HCT116 (cell line): ENCODE measurements at places on chromosomes 6 and 20.

DNA sequence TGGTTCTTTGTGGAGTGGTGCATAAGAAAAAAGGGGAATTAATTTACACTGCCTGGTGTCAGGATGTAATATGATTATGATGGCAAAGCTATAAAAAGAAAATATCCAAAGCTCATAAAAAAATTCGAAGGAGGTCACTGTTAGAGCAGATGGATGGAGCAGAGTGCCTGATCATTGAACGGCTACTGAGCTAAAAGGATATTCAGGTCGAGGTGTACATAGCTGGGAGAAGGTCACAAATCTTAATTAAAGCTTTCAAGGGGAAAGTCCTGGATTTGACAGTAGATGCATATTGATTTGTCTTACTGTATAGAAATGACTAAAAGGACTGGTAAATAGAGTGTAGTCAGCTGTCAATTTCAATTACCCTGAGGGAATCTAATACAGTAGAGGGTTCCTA lies 84.4 kb downstream of the PKIB start:
- no peaks in the 10 kb centered on the region for H3K27me3 ChIP-seq
- H3K36me3 ChIP-seq: no peaks in the 10 kb centered on the region
- peaks cover 23% of the 10 kb centered on the region for H3K4me1 ChIP-seq
- peak overlapping the region; percentile 72; the same call in 1 of the 2 replicates for H3K27ac ChIP-seq

DNA sequence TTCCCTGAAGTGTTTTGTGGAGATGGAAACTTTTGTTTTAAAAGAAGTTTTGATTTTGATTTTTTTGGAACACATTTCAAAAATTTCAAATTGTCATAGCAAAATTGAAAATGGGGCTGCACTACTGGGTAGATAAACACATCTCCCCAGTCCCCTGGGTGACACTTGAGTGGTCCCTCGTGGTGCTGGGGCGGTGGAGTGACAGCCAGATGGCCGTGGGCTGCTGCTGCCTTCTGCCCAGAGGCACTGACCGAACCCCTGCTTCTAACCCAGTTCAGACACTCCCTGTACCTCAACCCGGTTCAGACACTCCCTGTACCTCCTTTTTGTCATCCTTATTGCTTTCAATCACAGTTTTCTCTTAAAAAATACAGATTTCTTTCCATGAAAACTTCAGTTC lies 69.9 kb upstream of the SYNJ2 start:
- no peak for DNase-seq
- no peak overlapping the region for H3K27ac ChIP-seq
- no peaks in the 10 kb centered on the region for H3K4me1 ChIP-seq
- no peak overlapping the region for H3K4me3 ChIP-seq
- no peaks in the 10 kb centered on the region for H3K27me3 ChIP-seq

DNA sequence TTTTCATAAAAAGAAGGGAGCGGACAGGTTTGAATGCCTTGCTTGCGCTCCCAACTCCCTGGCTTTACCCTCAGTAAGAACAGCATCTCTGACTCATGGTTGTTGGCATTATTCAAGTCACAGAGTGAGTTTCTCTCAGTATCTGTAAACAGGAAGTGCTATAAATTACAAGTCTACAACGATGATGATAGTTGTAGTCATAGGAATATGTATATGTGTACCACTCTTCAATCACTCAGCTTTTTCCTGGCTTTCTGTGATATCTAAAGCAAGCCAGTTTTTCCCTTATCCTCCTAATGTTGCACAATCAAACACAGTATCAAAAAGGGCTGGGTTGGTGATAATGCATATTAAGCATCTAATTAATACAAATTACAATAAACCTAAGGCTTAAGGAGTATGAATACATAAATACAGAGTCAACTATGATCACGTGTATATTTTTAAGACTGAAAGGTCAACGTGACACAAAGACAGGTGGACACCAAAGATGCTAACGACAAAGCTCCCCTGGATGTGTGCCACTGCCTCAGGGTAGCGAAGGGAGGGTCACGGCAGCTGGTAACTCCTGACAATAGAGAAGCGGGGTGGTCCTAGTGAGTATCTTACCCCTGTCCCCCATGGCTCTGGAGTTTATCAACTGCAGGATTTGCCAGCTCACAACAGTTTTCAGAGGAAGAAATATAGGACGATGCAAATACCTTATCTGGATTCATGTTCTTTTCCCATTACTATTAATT lies 202.8 kb downstream of the BTBD9 start:
- no peak overlapping the region for H3K27ac ChIP-seq
- no peaks in the 10 kb centered on the region for H3K36me3 ChIP-seq
- peak; percentile 22 for DNase-seq
- H3K4me3 ChIP-seq: no peak overlapping the region

DNA sequence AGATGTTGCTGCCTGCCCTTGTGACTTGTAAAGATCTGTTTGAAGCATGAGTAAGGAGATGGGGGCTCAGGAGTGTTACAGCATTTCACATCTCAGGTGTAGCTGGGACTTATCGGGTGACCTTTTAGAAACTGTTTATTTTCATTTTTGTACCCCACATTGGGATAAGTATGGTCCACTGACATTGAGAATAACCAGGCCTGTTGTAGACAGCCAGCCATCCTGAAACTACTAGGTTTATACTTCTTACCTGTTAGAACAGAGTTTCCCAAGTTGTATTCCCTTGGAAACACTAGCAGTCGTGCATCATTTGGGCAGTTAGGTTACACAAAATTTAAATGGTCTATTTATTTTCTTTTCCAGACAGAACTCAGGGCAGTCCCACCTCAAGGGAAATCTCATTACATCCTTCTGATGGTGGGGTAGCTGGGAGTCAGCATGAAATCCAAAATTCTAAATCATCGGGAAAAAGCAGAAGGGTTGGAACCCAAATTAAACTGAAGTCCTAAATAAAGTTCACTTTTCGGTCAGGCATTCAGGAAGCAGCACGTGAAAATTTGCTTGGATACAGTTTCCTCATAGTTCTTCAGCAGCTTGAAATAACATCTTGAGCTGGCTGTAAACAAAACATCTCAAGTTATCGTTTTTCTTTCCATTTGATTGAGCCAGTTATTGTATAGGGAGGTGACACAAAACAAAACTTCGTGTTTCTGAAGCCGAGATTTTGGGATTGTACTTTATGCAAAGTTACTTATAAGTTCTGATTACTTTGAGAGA lies 30.5 kb downstream of the FOXO3 start:
- H3K36me3 ChIP-seq: no peaks in the 10 kb centered on the region
- no peaks in the 10 kb centered on the region for H3K27me3 ChIP-seq
- DNase-seq: no peak
- H3K4me3 ChIP-seq: no peak overlapping the region

GRCh38 chr6:3455147-3455568 lies 1.7 kb downstream of the SLC22A23 start:
- H3K36me3 ChIP-seq: 0 out of 2 replicates have a peak, but pooled peaks cover 3% of the 10 kb centered on the region
- DNase-seq: no peak
- H3K4me3 ChIP-seq: no peak overlapping the region
- no peak overlapping the region for H3K27ac ChIP-seq
- peaks cover 22% of the 10 kb centered on the region for H3K4me1 ChIP-seq
- no peaks in the 10 kb centered on the region for H3K27me3 ChIP-seq

DNA sequence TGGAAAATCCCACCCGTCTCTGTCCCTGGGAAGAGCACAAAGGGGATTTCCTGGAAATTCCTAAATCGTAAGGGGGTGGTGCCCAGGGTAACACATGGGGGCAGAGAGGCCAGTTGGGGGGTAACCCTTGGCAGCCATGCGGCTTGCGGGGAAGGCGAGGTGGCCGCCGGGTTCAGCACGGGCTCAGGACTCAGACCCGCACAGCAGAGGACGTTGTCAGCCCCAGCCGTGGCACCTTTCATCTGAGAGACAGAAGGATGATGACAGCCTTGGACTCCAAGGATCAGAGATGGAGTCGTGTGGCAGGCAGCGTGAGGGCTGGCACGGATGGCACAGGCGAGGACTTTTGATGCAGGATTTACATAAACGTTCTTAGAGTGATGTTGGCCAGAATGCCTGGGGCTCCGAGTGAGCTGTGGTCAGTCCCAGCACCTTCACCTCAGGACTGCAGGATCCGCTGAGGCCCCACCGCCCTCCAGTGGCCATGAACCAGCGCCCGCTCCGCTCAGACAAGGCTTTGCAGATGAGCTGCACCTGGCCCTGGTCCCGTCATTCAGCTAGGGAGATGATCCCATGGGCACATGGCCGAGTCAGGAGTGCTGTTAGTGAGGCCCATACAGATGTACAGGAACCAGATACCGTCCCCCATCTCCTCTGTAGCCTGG lies 190.3 kb downstream of the TAF4 start:
- no peak overlapping the region for H3K4me3 ChIP-seq
- H3K27me3 ChIP-seq: no peaks in the 10 kb centered on the region; the same call in 1 of the 2 replicates
- H3K27ac ChIP-seq: no peak overlapping the region
- H3K36me3 ChIP-seq: no peaks in the 10 kb centered on the region
- H3K4me1 ChIP-seq: no peaks in the 10 kb centered on the region
- DNase-seq: no peak

DNA sequence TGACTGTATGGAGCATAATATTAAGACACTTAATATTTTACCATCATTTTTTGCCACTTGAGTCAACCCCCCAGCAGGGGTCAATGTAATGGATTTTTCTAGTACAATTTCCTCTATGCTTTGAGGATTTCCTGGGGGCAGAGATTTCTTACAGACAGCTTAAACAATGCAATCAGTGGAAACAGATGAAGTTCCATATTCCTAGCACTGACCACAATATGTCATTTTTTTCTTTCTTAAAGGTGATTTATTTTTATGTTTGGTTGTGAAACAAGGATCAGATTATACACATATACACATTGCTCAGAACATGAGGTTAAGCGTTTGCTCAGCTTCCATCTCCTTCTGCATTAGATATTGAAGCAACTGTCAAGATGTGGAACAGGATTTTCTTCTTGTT lies 82.0 kb upstream of the ID4 start:
- H3K4me3 ChIP-seq: no peak overlapping the region
- no peaks in the 10 kb centered on the region for H3K27me3 ChIP-seq
- H3K27ac ChIP-seq: no peak overlapping the region
- no peaks in the 10 kb centered on the region for H3K36me3 ChIP-seq
- H3K4me1 ChIP-seq: peaks cover 26% of the 10 kb centered on the region

- peaks cover 11% of the 10 kb centered on the region for H3K4me1 ChIP-seq
- no peak for DNase-seq
- no peak overlapping the region for H3K4me3 ChIP-seq
- H3K36me3 ChIP-seq: no peaks in the 10 kb centered on the region
- no peak overlapping the region for H3K27ac ChIP-seq
Observed at GRCh38 chr6:161459008-161459615, 185.3 kb upstream of the AGPAT4 start.

- H3K27ac ChIP-seq: peak overlapping the region; percentile 73; the same call in 1 of the 2 replicates
- H3K27me3 ChIP-seq: no peaks in the 10 kb centered on the region
- H3K4me1 ChIP-seq: no peaks in the 10 kb centered on the region; the same call in 1 of the 2 replicates
Observed at GRCh38 chr6:166343150-166343487, 774 bp upstream of the SFT2D1 start.

DNA sequence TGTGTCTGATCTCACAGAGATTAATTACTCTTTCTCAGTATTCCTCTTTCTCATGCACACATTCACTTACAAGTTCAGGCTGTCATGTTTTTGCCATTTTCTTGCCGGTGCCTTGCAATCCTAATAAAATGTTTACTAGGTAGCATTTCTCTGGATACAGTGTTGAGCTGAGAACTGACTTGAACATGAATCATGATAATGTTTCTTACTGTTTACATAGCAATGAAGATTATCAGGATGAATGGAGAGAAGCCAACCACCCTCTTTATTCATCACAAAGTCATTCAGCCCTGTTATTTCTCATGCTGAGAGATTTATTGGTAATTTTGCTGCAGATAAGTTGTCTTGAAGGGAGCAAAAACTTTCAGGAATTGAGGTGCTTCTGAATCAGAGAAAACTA lies 185.5 kb upstream of the ECI2 start:
- no peak for DNase-seq
- no peak overlapping the region for H3K27ac ChIP-seq
- H3K4me3 ChIP-seq: no peak overlapping the region
- H3K36me3 ChIP-seq: no peaks in the 10 kb centered on the region

- H3K4me1 ChIP-seq: no peaks in the 10 kb centered on the region
- H3K27ac ChIP-seq: no peak overlapping the region
- no peak overlapping the region for H3K4me3 ChIP-seq
Observed at GRCh38 chr6:25717866-25718740, 36.4 kb upstream of the SLC17A4 start.

- H3K27ac ChIP-seq: peak within 1 kb of the TSS; percentile 97
- DNase-seq: peak; percentile 50
- H3K27me3 ChIP-seq: no peaks in the 10 kb centered on the region
- peaks cover 23% of the 10 kb centered on the region for H3K4me1 ChIP-seq
- H3K4me3 ChIP-seq: peak within 1 kb of the TSS; percentile 87
- H3K36me3 ChIP-seq: peaks cover 21% of the 10 kb centered on the region
Observed at GRCh38 chr20:62143081-62143956, at the start of the genes PSMA7 and SS18L1. Gene PSMA7 (minus strand): TSS chr20:62143394. CDS start chr20:62143303, 91 bp downstream. Gene SS18L1 (plus strand): TSS chr20:62143769. CDS start chr20:62143821, 52 bp downstream.

- no peaks in the 10 kb centered on the region for H3K4me1 ChIP-seq
- no peak overlapping the region for H3K27ac ChIP-seq
- no peak for DNase-seq
- H3K27me3 ChIP-seq: peaks cover 25% of the 10 kb centered on the region
Observed at GRCh38 chr6:55756531-55757031, 118.8 kb downstream of the BMP5 start.

DNA sequence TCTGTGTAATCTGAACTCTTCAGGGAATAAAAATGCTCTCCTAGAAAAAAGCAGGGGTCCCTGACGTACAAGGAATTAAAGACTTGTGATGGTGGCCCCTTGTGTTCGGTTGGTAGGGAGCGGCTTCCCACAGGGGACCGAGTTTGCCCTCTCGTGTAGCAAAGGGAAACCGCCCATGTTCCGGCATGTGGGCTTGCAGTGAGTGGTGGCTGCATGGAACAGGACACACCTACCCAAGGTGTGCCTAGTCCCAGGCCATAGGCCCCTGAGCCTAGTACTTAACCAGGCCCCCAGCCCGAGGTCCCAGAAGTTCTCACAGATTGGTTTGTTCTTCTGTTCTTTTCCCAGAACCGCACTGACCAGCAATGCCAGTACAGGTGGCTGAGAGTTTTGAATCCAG lies 15.5 kb downstream of the MYBL2 start:
- peaks cover 9% of the 10 kb centered on the region for H3K36me3 ChIP-seq
- no peak overlapping the region for H3K4me3 ChIP-seq
- H3K27me3 ChIP-seq: no peaks in the 10 kb centered on the region
- no peak for DNase-seq
- no peak overlapping the region for H3K27ac ChIP-seq

DNA sequence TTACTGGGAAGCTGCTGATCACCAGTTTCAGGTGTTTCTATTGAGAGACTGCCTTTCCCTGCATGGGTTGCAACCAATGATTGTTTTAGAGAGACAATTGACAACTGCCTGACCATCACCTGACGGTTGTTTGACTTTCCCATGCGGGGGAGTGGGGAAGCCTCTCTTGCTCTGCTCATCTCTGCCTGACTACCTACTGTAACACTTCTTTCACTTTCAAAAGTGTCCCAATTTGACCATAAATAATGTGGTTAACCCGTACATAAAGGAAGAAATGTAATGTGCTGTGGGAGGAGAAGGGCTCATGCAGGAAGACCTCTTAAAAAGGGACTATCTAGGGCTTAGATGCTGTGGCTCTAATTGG lies 122.1 kb upstream of the PHACTR1 start:
- DNase-seq: no peak
- H3K27me3 ChIP-seq: no peaks in the 10 kb centered on the region
- peaks cover 10% of the 10 kb centered on the region for H3K4me1 ChIP-seq
